ENCODE measurements at places on chromosomes 12 and 14. TPM values are rescaled to one million over a fixed set of nuclear protein-coding genes. Genes with fewer than 3 reads are reported as not detected.
A peak's percentile ranks its signal among the peaks of the same experiment; 100 is the strongest.

- H3K36me3 ChIP-seq: no peaks in the 10 kb centered on the region
- no peak overlapping the region for H3K27ac ChIP-seq
- no peak overlapping the region for H3K4me3 ChIP-seq
- no peak for DNase-seq
- no peaks in the 10 kb centered on the region for H3K4me1 ChIP-seq
- H3K27me3 ChIP-seq: no peaks in the 10 kb centered on the region
These were observed 41.8 kb upstream of the DCN start for GRCh38 chr12:91224401-91224800.

- no peak overlapping the region for H3K27ac ChIP-seq
- peaks cover 66% of the 10 kb centered on the region for H3K36me3 ChIP-seq
- no peak overlapping the region for H3K4me3 ChIP-seq
- no peak for DNase-seq
These were observed 65.1 kb downstream of the KTN1 start for GRCh38 chr14:55645145-55645544.

GRCh38 chr14:94767321-94767878, 2.5 kb downstream of the GSC start:
- no peaks in the 10 kb centered on the region for H3K36me3 ChIP-seq
- H3K27me3 ChIP-seq: no peaks in the 10 kb centered on the region
- no peak overlapping the region for H3K27ac ChIP-seq
- H3K4me1 ChIP-seq: no peaks in the 10 kb centered on the region

DNA sequence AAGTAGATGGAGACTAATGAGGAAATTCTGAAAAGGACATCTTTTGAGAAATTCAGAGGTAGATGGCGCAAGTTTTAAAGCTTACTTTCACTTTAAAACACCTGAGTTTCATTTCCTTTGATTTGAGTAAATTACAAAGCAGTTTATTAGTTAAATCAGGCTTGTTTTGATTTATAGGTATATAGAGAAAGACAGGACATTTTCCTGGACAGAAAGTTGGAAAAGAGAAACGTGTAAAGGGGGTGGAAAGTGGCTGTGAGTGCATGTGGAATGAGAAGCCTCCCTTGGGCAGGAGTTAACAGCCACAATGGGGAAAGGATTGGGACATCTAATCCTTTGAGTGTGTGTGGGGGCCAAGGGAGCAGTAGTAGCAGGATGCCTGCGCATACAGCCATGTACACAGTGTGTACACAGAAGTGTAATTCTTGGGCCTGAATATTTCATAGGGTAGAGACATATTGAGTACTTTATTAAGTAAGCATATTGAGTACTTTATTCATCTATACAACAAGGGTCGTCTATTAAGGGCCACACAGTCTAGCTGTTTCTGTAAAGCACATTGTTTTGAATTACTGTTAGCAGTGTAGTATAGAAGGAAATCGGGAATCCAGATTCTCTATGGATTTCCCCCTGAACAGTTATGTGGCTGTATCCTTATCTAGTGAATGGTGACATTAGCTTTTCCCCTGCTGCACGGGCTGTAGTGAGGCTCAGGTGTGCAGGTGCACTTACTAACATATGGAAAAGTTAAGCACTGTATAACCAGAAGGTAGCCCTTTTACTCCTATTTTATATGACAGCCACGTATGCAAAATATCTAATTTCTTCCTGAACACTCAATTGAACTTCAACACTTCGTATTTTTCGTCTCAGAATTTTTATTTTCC, 19.1 kb downstream of the MARK3 start:
- no peak overlapping the region for H3K27ac ChIP-seq
- DNase-seq: no peak
- H3K4me1 ChIP-seq: peaks cover 16% of the 10 kb centered on the region
- H3K27me3 ChIP-seq: no peaks in the 10 kb centered on the region
- H3K4me3 ChIP-seq: no peak overlapping the region
- peaks cover 12% of the 10 kb centered on the region for H3K36me3 ChIP-seq

ZNF891 gene
- total RNA-seq: 3.7 TPM

GRCh38 chr14:24920265-24921075, 129.5 kb downstream of the STXBP6 start:
- H3K27me3 ChIP-seq: no peaks in the 10 kb centered on the region
- no peaks in the 10 kb centered on the region for H3K36me3 ChIP-seq
- no peaks in the 10 kb centered on the region for H3K4me1 ChIP-seq
- H3K27ac ChIP-seq: no peak overlapping the region
- no peak overlapping the region for H3K4me3 ChIP-seq

GRCh38 chr14:33773205-33774030, 177.5 kb downstream of the EGLN3 start:
- no peak for DNase-seq
- no peaks in the 10 kb centered on the region for H3K27me3 ChIP-seq
- no peaks in the 10 kb centered on the region for H3K36me3 ChIP-seq

DNA sequence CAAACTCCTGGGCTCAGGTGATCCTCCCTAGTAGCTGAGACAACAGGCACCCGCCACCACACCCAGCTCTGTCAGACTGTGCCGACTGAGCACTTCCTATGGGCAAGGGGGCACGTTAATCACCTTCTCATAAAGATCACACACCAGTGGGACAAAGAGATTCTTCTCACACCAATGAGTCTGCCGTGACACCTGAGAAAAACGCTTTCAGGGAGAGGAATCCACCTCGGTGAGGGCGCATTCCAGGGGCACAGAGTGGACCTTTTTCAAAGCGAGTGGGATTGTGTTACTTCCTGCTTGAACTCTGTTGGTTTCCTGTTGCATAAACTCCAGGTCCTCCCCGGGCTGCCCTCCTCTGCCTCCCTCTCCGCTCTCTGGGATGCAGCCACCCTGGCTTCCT, 17.5 kb upstream of the SCARB1 start:
- H3K4me3 ChIP-seq: no peak overlapping the region
- H3K36me3 ChIP-seq: no peaks in the 10 kb centered on the region
- DNase-seq: no peak
- no peaks in the 10 kb centered on the region for H3K27me3 ChIP-seq
- peaks cover 4% of the 10 kb centered on the region for H3K4me1 ChIP-seq
- no peak overlapping the region for H3K27ac ChIP-seq

- no peaks in the 10 kb centered on the region for H3K27me3 ChIP-seq
- no peak for DNase-seq
These were observed 157.5 kb downstream of the TMTC3 start for GRCh38 chr12:88299567-88300101.

TEAD4 gene
- 59.0 TPM for total RNA-seq

DNA sequence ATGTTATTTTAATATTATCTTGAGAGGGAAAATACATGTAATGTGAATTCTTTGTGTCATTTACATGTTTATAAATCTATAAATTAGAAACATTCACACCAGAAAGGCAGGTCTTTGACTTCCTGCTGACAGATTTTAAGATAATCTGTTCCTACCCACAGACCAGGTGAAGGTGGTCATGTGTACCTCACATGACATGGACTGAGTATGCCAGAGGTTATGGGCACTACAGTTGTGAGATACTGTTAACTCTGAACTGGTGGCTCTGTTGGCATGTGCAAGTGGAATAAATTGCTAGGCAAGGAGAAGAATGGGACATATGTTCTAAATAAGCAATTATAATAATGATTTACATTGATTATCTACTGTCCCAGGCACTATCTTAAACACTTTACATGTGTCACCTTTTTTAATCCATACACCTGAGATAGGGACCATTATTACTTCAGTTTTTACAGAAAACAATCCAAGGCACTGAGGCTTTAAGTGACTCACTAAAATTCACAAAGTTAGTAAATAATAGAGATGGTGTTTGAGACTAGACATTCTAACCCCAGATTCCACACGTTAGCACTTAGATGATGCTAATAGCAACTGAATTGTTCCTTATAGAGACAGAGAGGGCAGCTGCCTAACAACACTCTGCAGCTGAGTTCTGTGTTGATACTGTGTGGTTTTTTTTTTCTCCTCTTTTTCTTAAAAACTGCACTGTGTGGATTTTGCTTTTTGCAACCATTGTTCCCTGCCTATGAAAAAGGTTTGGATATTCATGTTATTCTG, 23.8 kb downstream of the SLC16A7 start:
- no peak overlapping the region for H3K4me3 ChIP-seq
- no peak overlapping the region for H3K27ac ChIP-seq
- H3K36me3 ChIP-seq: no peaks in the 10 kb centered on the region
- no peak for DNase-seq

DNA sequence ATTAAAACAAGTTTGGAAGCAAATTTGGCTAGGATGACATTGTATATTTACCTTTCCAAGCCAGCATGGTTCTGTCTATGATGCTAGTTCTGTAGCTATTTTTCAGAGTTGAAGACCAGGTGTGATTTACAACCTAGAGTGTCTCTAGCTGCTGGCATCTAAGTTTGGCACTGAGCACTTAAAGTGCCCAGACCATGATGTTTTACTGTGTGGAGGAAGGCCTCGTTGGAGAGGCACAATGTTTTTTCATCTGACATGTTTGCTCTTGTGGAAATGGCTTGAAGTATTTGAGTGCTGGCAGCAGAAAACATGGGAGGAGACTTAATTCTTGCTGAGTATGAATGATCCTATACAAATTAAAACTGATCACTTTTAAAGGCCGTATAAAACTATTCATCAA, 13.0 kb upstream of the C12orf71 start:
- no peak overlapping the region for H3K27ac ChIP-seq
- H3K27me3 ChIP-seq: no peaks in the 10 kb centered on the region
- no peak for DNase-seq
- H3K4me3 ChIP-seq: no peak overlapping the region
- no peaks in the 10 kb centered on the region for H3K4me1 ChIP-seq
- no peaks in the 10 kb centered on the region for H3K36me3 ChIP-seq

CLEC1A gene
- total RNA-seq: not detected

IL26 gene
- total RNA-seq: not detected

- no peak overlapping the region for H3K27ac ChIP-seq
- no peak for DNase-seq
- H3K27me3 ChIP-seq: no peaks in the 10 kb centered on the region
These were observed 612.0 kb downstream of the VRK1 start for GRCh38 chr14:97408937-97409815.

GRCh38 chr14:88551094-88551870, 3.5 kb downstream of the PTPN21 start:
- H3K36me3 ChIP-seq: peaks cover 21% of the 10 kb centered on the region
- H3K27ac ChIP-seq: no peak overlapping the region
- no peaks in the 10 kb centered on the region for H3K27me3 ChIP-seq

DNA sequence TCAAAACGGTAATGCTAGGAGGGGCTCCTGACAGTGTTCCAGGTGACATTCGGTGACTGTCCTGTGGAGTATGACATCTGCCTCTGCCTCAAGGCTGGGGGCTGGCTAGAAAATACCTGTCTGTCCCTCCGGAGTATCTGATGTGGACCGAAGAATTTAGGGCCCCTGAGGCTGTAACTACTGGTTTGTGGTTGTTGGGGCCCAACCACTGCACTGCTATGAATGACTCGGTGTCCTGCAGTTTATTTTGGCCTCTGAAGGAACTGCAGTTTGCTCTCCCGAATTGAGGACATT, 198.9 kb upstream of the CAND1 start:
- no peaks in the 10 kb centered on the region for H3K36me3 ChIP-seq
- H3K27ac ChIP-seq: no peak overlapping the region
- H3K27me3 ChIP-seq: no peaks in the 10 kb centered on the region
- H3K4me3 ChIP-seq: peak overlapping the region; percentile 71

EPYC gene
- not detected for total RNA-seq

- H3K4me1 ChIP-seq: no peaks in the 10 kb centered on the region
- no peak overlapping the region for H3K27ac ChIP-seq
These were observed 9.4 kb downstream of the CCDC184 start for GRCh38 chr12:48192861-48193260.

OR4K2 gene
- total RNA-seq: not detected

DNA sequence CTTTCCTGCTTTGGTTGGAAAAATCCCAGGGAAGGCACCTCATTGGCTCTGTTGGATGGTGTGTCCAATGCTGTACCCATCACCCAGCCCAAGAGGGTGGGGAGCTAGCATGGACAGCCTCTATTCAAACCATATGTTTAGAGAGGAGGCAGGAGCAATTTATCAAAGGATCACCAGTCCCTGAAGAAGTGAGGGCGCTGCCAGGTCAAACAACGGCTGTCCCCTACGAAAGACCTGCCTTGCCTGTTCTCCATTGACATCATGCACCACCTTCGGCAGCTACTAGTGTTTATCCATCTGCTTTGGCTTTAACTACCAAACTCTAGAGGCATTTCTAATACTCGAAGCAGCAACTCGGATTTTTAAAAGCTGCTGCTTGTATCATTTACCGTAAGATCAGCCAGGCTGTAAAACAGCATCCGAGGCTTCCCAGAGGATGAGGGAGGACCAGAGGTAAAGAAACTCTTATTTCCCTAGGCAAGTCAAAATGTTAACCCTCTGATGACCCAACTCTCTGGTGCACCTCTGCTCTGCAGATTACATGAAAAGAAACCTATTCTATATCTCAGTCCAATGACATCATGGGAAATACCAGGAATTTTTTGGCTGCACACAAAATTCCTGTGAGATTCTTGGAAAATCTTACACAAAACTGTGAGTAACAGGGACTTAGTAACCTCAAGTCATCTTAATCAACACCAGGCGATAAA, 720.9 kb upstream of the TBX3 start:
- no peaks in the 10 kb centered on the region for H3K27me3 ChIP-seq
- H3K36me3 ChIP-seq: no peaks in the 10 kb centered on the region
- H3K4me3 ChIP-seq: peak overlapping the region; percentile 42
- peaks cover 45% of the 10 kb centered on the region for H3K4me1 ChIP-seq

PTPRO gene
- 0.15 TPM for total RNA-seq

GRCh38 chr14:101857226-101857625, 95.7 kb downstream of the PPP2R5C start:
- no peak overlapping the region for H3K4me3 ChIP-seq
- H3K27me3 ChIP-seq: no peaks in the 10 kb centered on the region
- no peak overlapping the region for H3K27ac ChIP-seq
- H3K36me3 ChIP-seq: peaks cover 26% of the 10 kb centered on the region
- no peaks in the 10 kb centered on the region for H3K4me1 ChIP-seq

- H3K4me3 ChIP-seq: no peak overlapping the region
- no peak for DNase-seq
- H3K27me3 ChIP-seq: no peaks in the 10 kb centered on the region
- H3K27ac ChIP-seq: no peak overlapping the region
- H3K4me1 ChIP-seq: peaks cover 12% of the 10 kb centered on the region
- no peaks in the 10 kb centered on the region for H3K36me3 ChIP-seq
These were observed 523.4 kb upstream of the TBX3 start for GRCh38 chr12:115207216-115207915.

GRCh38 chr12:13383379-13383778, 186.9 kb downstream of the EMP1 start:
- H3K4me1 ChIP-seq: no peaks in the 10 kb centered on the region
- H3K36me3 ChIP-seq: no peaks in the 10 kb centered on the region
- H3K27me3 ChIP-seq: no peaks in the 10 kb centered on the region
- no peak for DNase-seq
- H3K27ac ChIP-seq: no peak overlapping the region

GALNT8 gene
- not detected for total RNA-seq

DNA sequence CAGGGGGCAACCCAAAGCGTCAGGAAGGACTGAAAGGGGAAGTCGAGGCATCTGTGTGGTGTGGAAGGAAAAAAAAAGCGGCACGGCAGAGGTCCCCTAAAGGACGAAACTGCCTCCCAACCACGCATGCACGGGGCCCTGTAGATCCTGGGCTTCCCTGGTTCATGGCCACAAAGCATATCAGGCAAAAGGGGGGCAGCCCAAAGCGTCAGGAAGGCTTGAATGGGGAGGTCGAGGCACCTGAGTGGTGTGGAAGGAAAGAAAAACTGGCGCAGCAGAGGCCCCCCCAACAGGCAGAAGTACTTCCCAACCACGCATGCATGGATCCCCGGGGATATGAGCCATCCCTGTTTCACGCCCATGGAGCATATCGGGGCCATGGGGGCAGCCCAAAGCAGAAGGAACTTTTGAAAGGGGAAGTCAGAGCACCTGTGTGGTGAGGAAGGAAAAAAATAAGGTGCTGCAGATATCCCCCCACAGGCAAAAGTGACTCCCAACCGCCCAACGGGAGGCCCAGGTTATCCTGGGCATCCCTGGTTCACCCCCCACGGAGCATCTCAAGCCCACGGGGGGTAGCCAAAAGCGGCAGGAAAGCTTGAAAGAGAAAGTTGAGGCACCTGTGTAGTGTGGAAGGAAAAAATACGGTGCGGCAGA, 581.2 kb downstream of the ALG10 start:
- no peaks in the 10 kb centered on the region for H3K36me3 ChIP-seq
- no peak for DNase-seq
- H3K4me3 ChIP-seq: no peak overlapping the region
- no peaks in the 10 kb centered on the region for H3K4me1 ChIP-seq
